Pancreas (tissue), 10 donors: ENCODE measurements at places on chromosomes 1 and 21.
A peak's percentile ranks its signal among the peaks of the same experiment; 100 is the strongest.

GRCh38 chr1:18948913-18949685 is 7.4 kb downstream of the IFFO2 start:
- DNase-seq, result peak; percentile 66

- DNase-seq, result no peak
These were observed 23.3 kb downstream of the CNIH4 start for GRCh38 chr1:224380003-224380402.

DNA sequence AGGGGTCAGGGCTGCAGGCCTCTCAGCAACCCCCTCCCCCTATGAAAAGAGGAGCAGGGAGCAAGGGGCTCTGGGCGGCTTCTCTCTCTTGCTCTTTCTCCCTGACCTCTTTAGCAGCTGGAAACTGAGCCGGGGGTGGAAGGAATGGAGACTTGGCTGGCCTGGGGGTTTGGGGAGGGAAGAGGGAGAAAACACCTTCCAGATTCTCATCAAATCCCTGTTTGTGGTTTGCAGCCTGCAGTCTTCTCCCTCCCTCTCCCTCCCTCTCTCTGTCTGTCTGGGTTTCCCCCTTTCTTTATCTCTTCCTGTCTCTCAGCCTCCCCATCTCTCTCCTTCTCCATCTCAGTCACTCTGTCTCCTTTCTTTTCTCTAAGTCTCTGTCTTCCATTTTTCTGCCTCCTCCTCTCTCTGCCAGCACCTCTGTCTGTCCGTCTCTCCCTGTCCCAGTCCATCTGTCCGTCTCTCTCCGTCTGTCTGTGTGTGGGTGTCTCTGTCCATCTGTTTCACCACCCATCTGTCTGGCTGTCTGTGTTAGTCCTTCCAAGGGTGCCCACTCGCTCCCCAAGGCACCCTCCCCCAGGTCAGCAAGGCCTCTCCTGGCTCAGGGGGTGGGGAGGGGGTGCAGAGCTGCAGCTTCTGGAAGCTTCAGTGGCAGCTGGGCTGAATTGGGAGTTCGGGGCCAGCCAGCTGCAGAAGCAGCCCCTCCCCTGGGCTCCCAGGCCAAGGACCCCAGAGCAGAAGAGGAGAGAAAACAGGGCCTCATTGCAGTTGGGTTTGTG is 6.2 kb downstream of the AHDC1 start:
- no peak for DNase-seq

DNA sequence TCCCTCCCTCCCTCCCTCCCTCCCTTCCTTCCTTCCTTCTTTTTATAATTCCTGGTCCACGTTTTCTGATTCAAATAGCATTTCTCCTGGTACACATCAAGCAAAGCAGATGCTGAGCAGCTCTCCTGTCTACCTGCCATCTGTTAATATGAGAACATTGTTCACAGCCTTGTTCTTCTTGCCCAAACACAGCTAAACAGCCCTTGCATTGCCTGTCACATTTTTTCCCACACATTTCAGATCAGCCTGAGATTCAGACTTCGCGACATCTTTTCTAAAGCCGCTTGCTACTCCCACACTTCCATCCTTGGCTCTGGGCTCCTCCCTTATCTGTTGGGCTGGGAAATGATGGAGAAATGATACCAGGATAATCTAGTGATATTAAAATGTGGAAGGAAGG is 200.5 kb downstream of the PCP4 start:
- DNase-seq, result no peak

- no peak for DNase-seq
These were observed 142.9 kb downstream of the LRRC7 start for GRCh38 chr1:69710484-69711189.

DNA sequence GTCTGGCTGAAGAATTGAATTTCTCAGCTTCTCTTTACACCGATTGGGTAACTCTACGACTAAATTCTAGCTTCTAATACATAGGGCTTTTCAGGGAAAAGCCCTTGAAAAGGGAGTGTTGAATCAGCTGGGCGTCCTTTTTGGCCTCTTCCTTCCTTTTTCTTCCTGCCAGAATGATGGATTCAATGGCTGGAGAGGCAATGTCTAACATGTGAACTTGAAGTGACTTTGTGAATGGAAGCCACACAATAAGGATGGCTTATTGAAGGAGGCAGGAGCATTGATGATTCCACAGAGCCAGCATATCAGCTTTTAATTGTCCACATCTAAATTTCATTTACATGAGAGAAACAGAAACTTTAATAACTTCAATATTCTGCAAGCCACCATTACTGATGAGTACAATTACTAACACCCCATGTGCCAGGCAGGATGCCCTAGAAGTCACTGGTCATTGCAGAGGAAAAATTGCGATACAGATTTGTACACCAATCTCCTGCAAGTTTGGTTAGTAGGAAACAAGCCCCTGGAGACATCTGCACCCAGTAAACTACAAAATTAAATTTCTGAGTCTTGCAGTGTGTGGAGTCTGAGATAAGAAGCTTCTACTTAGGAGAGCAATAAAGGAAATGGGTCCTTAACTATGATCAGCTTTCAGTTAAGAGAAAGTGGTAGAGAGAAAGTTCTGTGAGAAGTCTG is 56.1 kb downstream of the STYXL2 start:
- DNase-seq, result no peak

GRCh38 chr1:245261786-245262185 is 107.0 kb downstream of the KIF26B start:
- no peak for DNase-seq

- peak; percentile 73 for DNase-seq
These were observed 1.2 kb downstream of the MAPKAPK2 start for GRCh38 chr1:206685769-206686477.

- no peak for DNase-seq
These were observed 124.3 kb downstream of the RERE start for GRCh38 chr1:8693107-8693506.

GRCh38 chr1:17861685-17862084 is 106.6 kb downstream of the ACTL8 start:
- DNase-seq, result no peak

DNA sequence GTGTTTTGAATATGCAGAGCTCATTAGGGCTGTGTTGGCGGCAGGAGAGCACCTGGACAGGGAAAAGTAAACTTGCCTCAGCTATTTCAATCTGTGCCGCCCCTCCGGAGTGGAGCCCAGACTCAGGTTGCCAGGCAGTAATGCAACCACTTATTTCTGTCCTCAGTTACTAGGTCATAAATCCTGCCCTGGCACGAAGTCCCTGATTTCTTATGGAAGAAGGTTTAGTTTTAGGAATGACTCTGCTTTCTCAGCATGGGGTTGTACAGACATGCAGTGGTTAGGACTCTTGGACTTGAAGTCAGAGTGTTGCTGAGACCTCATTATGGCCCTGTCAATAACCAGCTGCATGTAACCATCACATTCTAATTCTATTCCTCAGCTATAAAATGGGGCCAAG is 98.3 kb upstream of the FGGY start:
- DNase-seq, result no peak

GRCh38 chr1:40894455-40894854 is 32.3 kb upstream of the CITED4 start:
- DNase-seq, result no peak

DNA sequence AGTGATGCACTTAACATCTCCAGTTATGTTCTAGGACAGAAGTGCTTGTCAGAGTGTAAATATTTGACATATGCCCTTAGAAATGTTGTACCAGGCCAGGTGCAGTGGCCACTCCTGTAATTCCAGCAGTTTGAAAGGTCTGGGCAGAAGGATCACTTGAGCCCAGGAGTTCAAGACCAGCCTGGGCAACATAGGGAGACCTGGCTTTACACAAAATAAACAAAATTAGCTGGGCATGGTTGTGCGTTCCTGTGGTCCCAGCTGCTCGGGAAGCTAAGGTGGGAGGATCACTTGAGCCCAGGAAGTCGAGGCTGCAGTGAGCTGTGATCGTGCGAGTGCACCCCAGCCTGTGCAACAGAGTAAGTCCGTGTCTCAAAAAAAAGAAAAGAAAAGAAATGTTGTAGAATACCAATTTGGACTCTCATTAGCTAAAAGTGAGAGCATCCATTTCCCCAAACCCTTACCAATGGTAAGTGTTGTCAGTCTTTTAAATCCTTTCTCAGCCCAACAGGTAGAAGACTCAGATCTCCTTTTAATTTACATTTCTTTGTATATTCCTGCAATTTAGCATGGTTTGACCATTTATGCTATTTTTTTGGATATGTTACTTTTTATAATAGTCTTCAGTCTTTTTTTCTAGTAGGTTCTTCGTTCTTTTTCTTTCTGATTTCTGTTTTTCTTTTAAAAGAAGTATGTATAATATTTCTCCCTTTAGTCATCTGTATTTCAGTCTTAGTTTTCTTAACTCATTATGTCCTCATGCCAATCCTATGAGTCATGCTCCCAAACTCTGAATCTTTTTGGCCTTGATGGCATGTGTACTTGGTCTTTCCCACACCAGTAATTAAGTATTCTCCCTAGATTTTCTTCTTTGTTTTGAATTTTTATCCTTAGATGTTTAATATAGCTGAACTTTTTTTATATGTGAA is 74.4 kb downstream of the CAMTA1 start:
- no peak for DNase-seq

- no peak for DNase-seq
These were observed 24.1 kb upstream of the THRAP3 start for GRCh38 chr1:36199934-36200741.

DNA sequence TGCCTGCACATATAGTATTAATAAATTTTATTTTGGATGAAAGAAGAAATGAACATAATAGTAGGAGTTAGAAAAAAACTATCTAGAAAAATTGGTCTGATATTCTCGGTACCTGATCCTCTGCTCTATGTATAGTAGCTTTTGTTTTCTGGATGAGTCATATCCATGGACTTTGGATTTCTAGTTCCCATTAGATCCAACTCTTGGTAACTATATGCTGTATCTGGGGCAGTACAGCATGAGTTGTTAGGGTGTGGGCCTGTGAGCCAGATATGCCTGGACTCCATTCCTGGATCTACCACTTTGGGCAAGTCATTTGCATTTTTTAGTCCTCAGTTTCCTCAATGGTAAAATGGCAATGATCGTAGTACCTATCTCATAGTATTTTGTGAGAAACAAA is 372.2 kb upstream of the PKN2 start:
- no peak for DNase-seq

DNA sequence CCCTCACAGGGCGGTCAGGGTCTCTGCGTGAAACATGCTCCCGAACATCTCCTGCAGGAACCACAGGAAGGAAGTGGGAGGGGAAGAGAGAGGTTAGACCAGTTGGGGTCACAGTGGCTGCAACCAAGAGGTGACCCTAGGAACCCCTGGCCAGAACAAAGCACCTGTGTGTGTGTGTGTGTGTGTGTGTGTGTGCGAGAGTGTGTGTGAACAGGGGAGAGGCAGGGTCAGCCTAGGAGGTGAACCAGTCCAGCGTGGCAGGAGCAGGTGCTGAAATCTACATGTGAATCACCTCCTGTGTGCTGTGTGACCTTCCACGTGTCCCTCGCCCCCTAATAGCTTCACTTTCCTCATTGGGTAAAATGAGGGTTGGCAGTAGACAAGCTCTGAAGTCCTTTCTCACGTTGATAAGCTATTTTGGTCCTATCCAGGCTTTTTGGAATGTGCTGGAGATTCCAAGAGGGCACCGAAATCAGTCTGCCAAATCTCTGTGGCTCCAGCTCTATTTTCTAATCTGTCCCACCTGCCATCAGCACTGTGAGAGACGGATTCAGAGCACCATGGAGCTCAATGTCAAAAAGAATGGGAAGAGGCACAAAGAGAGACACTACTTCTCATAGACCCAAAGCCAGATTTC is 27.8 kb downstream of the SLC26A9 start:
- no peak for DNase-seq

- DNase-seq, result no peak
These were observed 48.2 kb upstream of the RGS21 start for GRCh38 chr1:192268468-192269052.

- DNase-seq, result no peak
These were observed 56.0 kb downstream of the LHX9 start for GRCh38 chr1:197973206-197973605.

- DNase-seq, result no peak
These were observed 3.6 kb upstream of the OTUD3 start for GRCh38 chr1:19878637-19878985.

DNA sequence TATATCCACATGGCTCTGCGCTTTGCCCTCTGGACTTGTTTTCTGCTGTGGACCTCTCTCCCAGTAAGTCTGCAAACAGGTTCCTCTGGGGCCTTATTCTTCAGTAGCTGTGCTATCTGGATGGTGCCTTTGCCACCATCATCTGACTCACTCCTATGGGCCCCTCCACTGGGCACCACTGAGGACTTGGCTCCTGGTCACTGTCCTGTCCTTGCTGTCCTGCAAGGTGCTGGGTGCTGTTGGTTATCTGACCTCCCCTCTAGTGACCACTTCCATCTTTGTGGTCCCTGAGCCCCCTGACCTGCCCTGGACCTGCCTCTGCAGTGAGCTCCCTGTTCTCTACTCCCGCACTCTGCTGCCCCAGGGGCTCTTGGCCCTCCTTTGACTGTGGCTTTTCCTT is 6.7 kb downstream of the CNIH3 start:
- no peak for DNase-seq

GRCh38 chr1:82449506-82450057 is 648.8 kb downstream of the ADGRL2 start:
- DNase-seq, result no peak

GRCh38 chr1:8603220-8603616 is 214.2 kb downstream of the RERE start:
- no peak for DNase-seq

- no peak for DNase-seq
These were observed 30.4 kb upstream of the EYA3 start for GRCh38 chr1:28118640-28119307.

GRCh38 chr1:19511116-19511515 is 25.8 kb upstream of the CAPZB start:
- no peak for DNase-seq

DNA sequence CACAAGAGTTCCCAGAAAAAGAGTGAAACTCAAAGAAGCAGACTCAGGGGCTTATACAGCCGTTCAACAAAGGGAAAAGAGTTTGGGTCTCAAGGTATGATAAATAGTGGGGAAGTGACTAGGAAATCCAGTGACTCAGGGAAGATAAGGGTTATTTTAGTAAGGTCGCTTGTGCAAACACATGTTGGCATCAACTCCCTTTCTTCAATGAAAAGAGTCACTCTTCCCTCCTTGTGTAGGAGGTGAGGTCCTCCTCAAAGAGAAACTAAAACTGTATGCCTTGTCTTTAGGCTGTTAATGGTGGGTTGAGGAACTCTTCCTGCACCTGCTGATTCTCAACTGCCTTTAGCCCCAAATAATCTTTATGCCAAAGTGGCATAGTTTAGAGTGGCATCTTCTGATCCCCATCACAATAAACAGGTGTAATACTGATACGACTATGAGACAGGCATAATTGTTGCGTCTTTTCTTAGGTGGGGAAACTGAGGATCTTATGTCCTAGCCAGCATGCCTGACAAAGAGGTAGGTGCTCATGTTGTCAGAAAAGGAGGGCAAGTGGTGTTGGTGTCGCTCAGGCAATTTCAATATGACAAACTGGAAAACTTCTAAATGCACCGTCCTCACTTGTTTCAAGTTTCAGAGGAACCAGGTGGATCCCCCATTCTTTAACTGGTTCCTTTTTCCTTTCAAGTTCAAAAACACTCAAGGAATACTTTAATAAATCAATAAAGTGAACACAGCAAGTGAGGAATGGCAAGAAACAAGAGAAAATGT is 294.1 kb upstream of the RUNX1 start:
- DNase-seq, result no peak

- peak; percentile 88 for DNase-seq
These were observed at the start of gene EFNA1 for GRCh38 chr1:155127105-155127966. Gene EFNA1, plus strand, starts transcription at chr1:155127876. Its CDS starts 102 bp downstream, at chr1:155127978.

- DNase-seq, result no peak
These were observed 53.4 kb downstream of the FMN2 start for GRCh38 chr1:240145120-240145519.

- no peak for DNase-seq
These were observed 217.6 kb downstream of the LMX1A start for GRCh38 chr1:165138960-165139359.
